ENCODE measurements at places on chromosomes 16 and 17.

DNA sequence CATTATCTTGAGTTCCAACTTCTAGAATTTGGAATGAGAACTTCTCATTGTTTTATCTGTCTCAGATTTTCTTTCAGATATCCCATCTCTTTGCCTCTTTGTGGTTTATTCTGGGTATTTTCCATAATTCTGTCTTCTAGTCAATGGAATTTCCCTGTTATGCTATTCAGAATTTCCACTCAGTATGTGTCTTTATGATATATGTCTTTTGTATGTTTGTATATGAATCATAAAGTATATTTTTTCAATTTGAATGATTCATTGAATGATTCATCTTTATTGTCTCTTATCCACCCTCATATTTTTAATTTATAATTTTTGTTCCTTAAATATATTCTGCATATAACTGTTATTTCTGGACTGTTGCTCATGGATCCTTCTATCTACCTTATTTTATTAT lies 729.7 kb upstream of the GOT2 start:
- DNase-seq = no peak

GRCh38 chr16:4637501-4638166 lies 13.0 kb downstream of the MGRN1 start:
- DNase-seq = no peak

GRCh38 chr17:28397687-28398279 lies 8.2 kb downstream of the SLC46A1 start:
- DNase-seq = no peak

DNA sequence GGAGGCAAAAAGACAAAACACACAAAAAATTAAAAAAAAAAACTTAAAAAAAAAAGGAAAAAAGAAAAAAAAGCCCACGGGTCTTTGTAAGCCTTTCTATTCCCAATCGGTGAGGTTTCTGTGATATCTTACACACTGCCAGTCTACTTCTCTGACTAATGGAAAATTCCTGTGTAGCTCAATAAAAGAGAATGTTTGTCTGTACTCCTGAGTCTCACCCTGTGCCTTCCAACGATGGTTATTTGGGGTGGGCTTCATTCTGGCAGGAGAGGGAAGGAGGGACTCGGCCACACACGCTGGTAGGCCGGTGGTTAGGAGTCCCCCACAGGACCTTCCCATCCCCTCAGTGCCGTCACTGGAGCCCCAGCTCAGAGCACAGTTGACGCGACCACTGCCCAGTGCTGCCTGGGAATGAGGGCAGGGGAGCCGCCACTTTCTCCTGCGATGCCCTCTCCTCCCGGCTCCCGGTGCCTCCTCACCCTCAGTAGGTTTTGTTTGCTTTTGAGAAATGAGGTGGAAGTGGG lies 68.0 kb downstream of the AMFR start:
- peak; percentile 54 for DNase-seq

DNA sequence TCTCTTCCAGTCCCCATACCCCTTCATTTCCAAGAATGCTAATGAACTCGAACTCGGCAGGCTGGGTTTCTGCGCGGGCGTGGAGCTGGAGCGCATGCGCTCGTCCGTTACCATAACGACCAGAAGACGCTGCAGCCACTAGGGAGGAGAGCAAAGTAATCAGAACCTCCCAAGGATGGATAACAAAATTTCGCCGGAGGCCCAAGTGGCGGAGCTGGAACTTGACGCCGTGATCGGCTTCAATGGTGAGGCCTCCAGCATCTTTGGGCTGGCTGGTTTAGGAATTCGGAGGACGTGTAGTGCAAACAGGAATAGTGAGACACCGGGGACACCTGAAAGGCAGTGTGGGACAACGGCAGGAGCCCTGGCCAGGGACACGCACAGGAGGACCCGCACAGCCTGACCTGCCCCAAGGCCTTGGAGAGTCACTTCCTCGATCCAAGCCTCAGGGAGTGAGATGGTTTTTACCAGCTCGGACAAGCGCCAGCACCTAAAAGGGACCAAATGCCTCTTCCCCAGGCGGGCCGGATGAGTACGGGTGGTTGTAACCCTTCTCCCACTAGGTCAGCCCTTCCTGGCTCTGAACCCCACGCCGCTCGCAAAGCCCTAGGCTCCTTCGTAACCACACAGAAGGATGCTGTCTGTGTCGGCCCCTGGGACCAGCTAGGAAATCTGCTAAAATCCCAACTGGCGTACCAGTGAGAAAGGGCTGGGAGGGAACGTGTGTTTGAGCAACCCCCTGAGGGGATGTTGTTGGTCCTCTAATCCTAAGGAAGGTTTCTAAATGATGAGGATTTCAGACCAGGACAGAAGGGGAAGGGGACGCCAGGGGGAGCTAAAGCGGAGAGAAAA lies at the start of gene CFAP52:
Gene CFAP52, plus strand, starts transcription at position 122 of the 852 bp plus-strand sequence. Its CDS starts 54 bp downstream, at position 176.
- DNase-seq = peak; percentile 93

DNA sequence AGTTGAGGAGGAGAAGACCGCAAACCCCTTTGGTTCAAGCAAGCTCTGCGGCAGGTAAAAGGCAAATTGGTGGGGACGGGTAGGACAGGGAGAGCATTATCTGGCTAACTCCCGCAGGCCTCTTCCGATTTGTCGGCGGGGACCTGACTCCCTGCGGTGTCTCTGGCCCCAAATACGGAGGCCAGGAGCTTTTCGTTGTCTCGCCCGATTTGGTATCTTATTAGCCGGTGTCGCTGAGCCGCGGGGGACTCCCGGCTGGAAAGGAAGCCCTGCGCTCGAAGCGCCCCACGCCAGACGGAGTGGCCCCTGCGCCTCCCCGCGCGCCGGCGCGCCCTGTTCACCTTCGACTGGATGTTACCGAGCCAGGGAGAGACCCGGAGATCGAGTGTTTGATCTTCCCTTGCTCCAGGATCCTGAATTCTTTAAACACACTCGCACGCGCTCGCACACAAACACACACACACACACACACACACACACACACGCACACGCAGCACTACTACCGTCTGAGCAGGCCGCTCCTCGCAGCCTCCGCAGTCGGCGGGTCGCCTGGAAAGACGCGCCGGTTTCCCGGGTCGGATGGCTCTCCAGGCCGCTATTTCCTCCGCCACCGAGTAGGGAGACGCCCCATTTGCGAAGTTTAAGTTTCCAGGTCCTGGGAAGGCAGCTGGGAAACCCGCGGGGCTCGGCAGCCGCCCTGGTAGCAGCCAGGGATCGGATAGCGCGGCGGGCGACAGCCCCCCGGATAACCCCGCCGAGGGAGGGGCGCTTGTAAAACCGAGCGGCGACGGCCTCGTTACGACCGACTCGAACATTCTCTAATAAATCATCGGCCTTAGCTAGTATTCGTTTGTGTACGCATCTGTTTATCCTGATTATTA lies 3.3 kb downstream of the PRAC1 start:
- DNase-seq = peak; percentile 71

DNA sequence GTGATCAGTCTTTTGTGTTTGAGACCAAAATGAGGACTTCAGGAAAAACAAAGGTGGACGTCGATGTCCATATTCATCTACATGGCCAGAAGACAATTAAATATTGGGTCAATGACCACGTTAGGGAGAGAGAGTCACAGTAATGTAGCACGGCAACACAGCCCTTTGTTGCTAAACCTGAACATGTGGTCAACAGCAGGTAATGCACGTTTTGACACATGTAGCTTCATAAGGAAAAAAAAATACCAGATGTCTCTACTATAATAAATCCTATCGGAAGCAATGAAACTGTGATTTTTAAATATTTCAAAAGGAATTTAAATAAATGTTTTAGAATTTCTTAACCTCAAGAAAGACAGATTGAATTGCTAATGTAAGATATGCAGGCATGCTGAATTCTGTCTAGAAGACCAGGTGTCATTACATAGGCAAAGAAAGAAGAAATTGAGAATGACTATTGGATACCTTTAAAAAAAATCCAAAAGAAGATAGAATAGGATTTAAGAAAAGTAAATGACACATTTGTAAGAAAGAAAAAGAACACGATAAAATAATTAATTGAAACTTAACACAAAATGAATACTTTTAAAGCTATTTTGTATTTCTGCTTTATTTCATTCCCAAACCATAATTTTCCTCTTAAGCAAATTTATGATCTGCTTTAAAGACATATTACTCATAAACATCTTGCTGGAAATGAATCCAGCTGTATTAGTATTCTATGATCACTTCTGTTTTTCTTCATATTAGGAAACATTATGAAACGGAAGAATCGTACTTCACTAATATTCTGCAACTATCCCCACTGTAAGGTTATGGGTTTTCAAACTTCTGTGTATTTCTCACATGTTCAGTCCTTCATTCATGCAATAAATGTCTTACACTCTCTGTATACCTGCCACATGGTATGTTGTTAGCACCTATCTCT lies 30.1 kb downstream of the ABCA8 start:
- no peak for DNase-seq

DNA sequence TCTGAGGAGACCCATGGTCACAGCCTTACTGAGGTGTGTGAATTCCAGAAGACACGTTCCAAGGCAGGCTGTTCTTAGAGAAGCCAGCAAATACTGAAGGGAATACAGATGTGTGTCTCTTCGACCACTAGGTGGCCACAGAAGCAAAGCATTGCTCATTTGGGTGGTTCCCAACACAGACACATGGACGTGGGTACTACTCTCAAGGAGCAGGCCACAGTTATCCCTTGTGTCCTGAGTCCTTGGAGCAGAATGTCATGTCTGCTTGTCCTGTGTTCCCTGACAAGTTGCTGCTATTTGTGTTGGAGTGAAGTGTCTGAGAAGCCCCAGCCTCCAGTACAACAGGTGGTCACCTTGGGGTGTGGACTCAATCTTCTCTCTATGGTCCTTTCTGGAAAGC lies 30.3 kb downstream of the HMOX2 start:
- peak; percentile 67 for DNase-seq

- DNase-seq = no peak
Measured at GRCh38 chr17:13931800-13932460, 137.4 kb upstream of the COX10 start.

DNA sequence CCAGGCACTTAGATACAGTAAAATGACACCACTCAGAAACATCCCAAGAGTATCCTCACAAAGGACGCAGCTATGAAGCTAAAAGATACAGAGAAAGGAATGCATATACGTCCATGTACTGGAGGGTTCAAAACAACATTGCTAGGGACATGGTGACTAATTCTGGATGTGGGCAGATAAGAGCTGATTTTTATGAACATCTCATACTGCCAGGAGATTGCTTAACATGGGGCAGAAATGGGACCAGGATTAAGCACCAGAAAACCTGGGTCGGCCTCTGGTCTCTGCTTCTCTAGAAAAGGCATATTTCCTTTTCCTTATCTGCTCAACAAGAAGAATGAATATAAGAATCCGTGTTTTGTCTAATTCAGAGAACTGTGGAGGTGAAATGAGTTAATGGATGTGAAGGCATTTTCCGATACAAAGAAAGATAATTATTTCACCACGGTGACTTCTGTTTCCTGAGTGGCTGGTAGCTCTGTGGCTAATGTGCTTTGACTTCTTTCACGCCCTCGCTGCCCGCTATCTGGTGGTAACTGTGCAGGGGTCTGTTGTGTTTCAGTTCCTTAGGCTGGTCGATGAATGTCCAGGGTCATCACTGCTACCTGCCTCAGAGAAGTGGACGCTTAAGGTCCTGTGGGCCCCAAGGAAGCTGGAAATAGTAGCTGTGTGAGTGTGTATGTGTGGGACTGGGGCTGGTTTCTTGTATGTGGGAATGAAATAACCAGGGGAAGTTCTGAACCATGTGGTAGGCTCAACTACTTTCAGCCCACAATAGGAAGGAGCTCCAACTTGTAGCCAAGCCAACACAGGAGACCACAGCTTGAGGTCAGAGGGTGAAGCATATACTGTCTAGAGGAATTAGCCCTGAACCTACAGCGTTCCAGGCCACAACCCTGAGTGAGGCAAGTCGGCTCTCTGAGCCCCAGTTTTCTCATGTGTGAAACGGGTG lies 15.8 kb upstream of the CCL5 start:
- DNase-seq = no peak

DNA sequence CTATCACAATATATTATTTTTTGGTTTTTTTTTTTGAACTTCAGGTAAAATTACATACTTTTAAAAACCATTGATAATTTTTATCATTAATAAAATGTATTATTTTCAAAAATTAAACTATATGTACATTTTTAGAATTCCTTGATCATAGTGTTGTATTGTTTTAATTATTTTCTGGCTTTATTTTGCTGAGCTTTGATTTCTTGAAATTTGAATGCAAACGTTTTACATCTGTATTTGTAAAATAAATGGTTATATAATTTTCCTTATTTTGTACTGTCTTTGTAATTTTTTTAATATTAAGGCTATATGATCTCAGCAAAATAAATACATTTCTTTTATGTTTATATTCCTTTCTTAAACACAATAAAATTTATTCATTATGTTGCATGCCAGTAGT lies 125.6 kb downstream of the KIF2B start:
- no peak for DNase-seq

GRCh38 chr16:82031116-82032084 lies 3.7 kb upstream of the HSD17B2 start:
- DNase-seq = no peak

- DNase-seq = no peak
Measured at GRCh38 chr16:9597967-9598730, 506.7 kb downstream of the HAPSTR1 start.

- peak; percentile 88 for DNase-seq
Measured at GRCh38 chr17:35801583-35802224, 6.3 kb upstream of the MMP28 start.

DNA sequence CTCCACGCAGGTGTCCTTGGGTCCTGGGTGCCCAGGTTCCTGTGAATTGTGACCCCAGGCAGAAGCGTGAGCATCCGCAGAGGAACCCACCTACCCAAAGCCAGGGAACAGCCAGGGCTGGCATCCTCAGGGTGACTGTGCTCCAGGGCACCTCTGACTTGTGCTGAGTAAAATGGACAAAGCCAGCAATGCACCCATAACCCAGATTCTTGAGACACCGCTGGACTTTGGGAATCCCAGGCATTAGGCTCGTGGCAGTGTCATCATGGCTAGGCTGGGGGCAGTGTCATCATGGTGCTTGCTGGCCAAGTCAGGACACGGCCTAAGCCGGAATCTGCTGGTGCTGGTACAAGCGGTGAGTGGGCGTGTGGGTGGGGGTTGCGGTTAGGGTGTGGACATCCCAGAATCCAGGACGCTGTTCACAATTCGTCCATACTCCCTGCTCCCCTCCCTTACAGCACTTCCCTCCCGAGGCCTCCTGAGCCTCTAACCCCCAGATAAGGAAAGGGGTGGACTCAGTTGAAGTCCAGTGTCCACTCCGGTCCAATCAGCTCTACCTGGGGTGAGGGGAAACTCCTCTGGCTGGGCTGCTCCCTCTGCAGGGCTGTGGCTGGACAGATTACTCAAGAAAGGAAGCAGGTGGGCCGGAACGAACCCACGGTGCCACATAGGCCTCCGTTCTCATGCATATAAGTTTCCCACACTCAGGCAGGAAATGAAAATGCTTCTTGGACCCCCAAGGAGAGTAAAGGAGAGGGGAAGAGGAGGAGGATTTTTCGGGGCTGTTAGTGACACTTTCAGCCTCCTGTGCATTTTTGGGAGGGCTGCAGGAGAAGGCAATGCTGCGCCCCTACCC lies 138.9 kb downstream of the SEC14L1 start:
- DNase-seq = no peak

- DNase-seq = no peak
Measured at GRCh38 chr17:12554251-12554650, 111.4 kb upstream of the MYOCD start.

- no peak for DNase-seq
Measured at GRCh38 chr17:81020443-81020766, 14.5 kb upstream of the BAIAP2 start.

- no peak for DNase-seq
Measured at GRCh38 chr17:77528516-77529327, 388.0 kb downstream of the SEC14L1 start.
